ENCODE measurements at places on chromosomes 7 and 10. TPM values are rescaled to one million over a fixed set of nuclear protein-coding genes. Genes with fewer than 3 reads are reported as not detected.

GTPBP10 gene
- 12.0 TPM for total RNA-seq

TAC1 gene
- total RNA-seq: not detected

ANXA8 gene
- 221 TPM for total RNA-seq

ITPRID1 gene
- not detected for total RNA-seq

LAMB1 gene
- total RNA-seq: 91.7 TPM

MYH16 gene
- 1.2 TPM for total RNA-seq

VAX1 gene
- not detected for total RNA-seq

TMEM176B gene
- total RNA-seq: not detected

SLC16A9 gene
- 10.3 TPM for total RNA-seq

STAM gene
- 23.6 TPM for total RNA-seq

AS3MT gene
- 2.1 TPM for total RNA-seq

ZPBP gene
- not detected for total RNA-seq

ACSL5 gene
- total RNA-seq: not detected

IRF5 gene
- total RNA-seq: 19.5 TPM

ASB15 gene
- not detected for total RNA-seq

NFE2L3 gene
- total RNA-seq: 11.4 TPM

NODAL gene
- total RNA-seq: not detected

ATOH7 gene
- not detected for total RNA-seq

PDE1C gene
- not detected for total RNA-seq

IDI2 gene
- not detected for total RNA-seq

CTAGE4 gene
- 1.4 TPM for total RNA-seq
